ENCODE measurements at places on chromosomes 1 and 21.

DNA sequence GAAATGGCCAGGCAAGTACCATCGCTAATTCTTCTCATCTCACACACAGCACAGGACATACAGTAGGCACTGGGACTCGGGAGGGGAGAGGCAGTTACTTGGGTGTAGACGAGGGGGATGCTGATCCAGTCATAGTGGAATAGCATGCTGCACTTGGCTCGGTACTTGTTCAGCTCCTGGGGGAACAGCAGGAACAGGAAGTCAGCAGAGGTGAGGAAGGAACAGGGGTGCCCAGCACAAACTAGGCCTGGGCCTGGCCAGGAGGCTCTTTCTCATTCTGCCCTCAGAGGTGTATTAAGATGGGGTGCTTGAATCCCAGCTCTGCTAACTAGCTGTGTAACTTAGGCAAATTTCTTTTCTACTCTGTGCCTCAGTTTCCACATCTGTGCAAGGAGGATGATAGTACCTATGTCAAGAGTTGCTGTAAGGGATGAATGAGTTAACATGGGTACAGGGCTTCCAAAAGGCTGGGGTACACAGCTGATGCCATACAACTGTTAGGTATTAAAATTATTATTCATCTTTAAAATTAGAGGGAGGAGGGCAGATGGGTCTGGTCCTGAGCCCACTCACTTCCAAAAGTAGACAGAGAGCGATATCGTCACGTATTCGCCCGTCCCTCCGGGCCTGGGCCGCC lies 2.4 kb downstream of the BEST4 start:
- no peak for DNase-seq

DNA sequence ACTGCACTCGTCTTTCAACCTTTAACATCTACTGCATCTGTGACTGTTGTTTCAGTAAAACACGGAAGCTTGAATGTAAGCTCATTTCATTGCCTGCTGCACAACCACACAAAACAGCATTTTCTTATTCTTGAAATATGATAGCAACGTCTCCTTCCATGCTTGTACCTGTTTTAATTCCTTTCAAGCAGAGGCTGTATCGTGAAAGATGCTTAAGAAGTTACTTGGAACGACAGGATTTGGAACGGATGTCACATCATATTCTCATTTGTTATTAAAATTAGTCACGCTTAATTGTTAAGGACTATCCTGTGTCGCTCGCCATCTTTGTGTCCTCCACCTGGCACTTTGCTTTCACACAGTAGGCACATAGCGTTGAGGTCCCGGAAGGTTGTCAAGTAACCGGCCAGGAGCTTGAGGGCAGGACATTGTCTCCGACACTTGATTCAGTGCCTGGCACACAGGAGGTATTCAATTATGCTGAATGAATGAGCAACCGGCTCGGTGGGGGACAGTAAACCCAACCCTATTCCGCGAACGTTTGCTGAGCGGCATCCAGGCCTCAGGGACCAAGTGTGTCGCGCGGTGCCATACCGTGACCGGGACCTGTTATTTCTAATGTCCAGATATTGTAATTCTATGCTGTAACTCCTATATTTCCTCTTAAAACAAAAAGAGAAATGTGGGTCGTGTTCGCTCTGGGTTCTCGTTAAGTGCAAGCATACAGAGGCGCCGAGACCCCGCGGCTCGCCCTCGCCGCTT lies 499 bp upstream of the SH3GLB1 start:
- peak; percentile 85 for DNase-seq

DNA sequence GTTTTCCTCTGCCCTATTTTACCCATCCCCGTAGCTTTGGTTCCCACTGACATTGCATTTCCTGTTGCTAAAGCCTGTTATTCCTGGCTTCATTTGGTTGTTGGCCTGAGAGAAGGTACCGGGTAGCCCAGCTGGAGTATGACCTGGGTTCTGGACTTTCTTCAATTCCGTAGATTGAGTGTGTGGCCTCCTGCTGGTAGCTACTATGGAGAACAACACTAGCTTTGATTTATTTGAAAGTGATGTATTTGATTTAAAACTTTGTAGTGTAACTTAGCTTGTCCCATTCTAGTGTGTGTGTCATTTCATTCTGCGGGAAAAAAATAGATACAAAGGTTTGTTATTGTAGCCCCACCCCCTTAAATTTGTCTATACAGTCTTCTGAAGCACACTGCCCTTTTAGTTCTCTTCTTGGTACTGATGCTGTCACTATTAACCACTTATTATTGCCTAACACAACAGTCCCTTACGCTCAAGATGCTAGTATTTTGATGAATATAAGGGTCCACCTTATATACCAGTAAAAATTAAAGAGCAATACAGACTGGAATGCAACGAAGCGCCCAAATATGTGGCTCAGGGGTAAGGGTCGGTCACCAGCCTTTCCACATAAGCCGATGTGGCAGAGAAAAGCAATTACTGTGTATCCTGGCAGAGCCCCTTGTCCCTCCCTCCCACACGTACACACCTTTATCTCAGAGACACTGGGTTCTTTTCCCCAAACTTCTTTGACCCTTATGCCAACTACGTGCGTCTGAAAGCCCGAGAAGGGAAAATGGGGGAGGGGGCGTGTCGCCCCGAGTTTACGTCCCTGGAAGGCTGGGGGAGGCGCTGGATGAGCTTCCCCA lies 643 bp upstream of the MOV10 start:
- DNase-seq: no peak

GRCh38 chr21:28798798-28799197 lies 193.9 kb downstream of the LTN1 start:
- no peak for DNase-seq

DNA sequence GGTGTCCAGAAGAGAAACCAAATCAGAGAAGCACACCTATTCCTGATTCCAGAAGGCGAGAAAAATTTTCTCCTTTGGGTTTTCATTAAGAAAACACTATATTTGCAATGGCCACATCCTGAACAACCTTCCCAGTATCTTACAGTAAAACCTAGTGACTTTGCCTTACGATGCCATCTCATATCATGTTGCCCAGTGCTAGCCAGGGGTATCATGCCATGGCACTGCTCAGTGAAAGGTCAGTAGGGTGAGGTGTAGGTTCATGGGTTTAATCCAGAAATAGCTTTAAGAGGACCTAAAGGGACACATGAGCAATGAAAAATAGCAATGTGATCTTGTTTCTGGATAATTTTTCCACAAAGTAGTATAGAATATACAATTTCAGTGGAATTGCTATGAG lies 7.2 kb downstream of the TLCD4 start:
- no peak for DNase-seq

- no peak for DNase-seq
Measured at GRCh38 chr1:29640428-29640785, 404.1 kb downstream of the PTPRU start.

- no peak for DNase-seq
Measured at GRCh38 chr1:23069675-23070074, 50.4 kb downstream of the KDM1A start.
